ENCODE measurements at places on chromosomes 3 and 15. TPM values are rescaled to one million over a fixed set of nuclear protein-coding genes. Genes with fewer than 3 reads are reported as not detected.

DNA sequence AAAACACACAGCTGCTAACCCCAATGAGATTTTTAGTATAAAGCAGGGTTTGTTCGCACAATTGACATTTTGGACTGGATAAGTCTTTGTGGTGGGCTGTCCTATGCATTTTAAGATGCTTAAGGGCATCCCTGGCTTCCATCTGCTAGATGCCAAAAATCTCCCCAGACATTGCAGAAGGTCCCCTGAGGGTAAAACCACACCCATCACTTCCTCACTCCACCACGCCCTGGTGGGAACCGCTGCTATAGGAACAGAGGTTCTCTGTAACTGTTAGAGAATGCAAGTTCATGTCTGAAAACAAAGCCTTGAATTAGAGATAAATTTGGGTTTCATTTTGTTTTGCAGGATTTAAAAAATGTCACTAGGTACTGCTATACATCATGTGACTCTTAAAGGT is 67.7 kb downstream of the ARHGEF26 start:
- DNase-seq, result no peak

GRCh38 chr15:74438721-74439316 is 5.1 kb upstream of the SEMA7A start:
- DNase-seq, result no peak

- DNase-seq, result no peak
Measured at GRCh38 chr3:167102071-167102470, 278.0 kb downstream of the ZBBX start.

GRCh38 chr3:168952551-168952950 is 711.0 kb downstream of the MECOM start:
- DNase-seq, result no peak

GRCh38 chr3:94070341-94070911 is 7.6 kb downstream of the NSUN3 start:
- no peak for DNase-seq

- no peak for DNase-seq
Measured at GRCh38 chr3:168467115-168467714, 371.5 kb upstream of the GOLIM4 start.

- no peak for DNase-seq
Measured at GRCh38 chr15:84836844-84837243, 19.7 kb downstream of the ALPK3 start.

DNA sequence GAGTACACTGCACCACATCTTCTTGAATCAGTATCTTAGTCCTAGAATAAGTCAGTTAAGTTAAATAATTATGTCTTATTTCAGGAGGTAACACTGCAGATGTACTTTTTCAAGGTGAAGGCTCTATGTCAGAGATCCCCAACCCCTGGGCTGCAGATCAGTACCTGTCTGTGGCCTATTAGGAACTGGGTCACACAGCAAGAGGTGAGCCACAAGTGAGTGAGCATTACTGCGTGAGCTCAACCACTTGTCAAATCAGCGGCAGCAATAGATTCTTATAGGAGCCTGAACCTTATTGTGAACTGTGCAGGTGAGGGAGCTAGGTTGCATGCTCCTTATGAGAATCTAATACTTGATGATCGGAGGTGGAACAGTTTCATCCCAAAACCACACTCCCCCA is 851.9 kb upstream of the ALCAM start:
- DNase-seq, result no peak

- no peak for DNase-seq
Measured at GRCh38 chr15:79099692-79100091, 9.1 kb upstream of the RASGRF1 start.

DNA sequence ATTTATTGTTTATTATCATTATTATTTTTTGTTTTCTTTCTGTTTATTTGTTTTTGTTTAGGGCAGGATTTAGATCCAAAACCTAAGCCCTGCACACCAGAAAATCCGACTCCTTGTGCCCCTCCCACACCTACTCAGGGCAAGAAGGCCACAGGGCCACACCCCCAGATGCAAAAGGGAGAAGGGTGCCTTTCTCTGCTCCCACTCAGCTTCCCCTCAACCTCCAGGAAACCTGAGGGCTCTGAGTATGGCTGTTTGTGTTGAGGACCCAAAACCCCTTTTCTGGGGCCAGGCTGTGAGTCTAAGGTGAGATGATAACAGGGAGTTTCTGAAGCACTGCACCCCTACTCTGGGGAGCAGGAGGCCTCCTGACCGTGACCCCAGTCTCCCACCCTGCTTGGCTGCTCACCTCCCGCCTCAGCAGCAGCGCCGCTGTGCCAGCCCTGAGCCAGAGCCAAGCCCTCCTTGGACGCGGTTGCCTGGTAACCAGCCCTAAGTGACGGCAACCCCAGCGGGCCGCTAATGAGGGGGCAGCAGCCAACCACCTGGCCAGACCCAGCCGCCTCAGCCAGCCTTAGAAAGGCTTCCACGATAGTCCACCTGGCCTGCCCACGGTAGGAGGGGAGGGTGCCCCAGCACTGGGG is 6.4 kb upstream of the C15orf39 start:
- DNase-seq, result no peak

DNA sequence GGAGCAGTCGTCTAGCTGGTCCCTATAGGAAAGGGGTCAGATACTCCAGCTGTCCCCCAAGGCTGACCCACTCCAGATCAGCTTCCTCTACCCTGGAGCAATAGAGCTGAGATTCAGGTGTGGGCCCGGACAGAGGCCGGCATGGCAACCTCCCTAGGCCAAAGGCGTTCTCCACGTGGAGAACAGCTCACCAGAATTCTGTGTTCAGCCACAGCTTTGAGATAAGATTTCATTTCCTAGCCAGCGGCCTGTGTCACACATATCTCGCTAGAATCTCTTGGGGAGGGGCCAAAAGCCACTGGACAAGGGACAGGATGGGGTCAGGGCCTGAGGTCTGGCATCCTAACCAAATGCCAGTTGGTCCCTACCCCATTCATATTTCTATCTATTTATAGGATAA is 20.1 kb downstream of the SRGAP3 start:
- DNase-seq, result no peak

- no peak for DNase-seq
Measured at GRCh38 chr3:30658328-30659052, 52.1 kb downstream of the TGFBR2 start.

GRCh38 chr15:51952805-51953204 is 18.8 kb downstream of the LEO1 start:
- DNase-seq, result no peak

GRCh38 chr3:29171043-29171990 is 109.6 kb upstream of the RBMS3 start:
- DNase-seq, result peak; percentile 6

GRCh38 chr3:38722781-38723568 is 73.5 kb upstream of the SCN5A start:
- DNase-seq, result no peak

DNA sequence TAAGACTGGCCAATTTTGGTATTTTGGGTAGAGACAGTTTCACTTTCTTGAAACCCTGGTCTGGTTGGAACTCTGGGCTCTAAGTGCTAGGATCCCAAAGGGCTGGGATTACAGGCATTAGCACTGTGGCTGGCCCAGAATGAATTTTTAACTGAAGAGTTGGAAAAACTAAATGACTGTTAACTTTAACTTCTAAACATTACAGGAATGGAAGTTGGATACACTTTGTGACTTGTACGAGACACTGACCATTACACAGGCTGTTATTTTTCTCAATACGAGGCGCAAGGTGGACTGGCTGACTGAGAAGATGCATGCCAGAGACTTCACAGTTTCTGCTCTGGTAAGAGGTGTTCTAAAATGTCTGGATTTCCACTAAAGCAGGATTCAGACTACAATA is 3.5 kb downstream of the EIF4A2 start:
- DNase-seq, result no peak

- peak; percentile 37 for DNase-seq
Measured at GRCh38 chr15:91338766-91339165, 238.7 kb downstream of the SV2B start.

GRCh38 chr3:20142517-20142916 is 43.5 kb downstream of the SGO1 start:
- DNase-seq, result no peak

SLC12A1 gene
- polyA plus RNA-seq, result 405 TPM

CP gene
- 0.51 TPM for polyA plus RNA-seq

ANKRD34C gene
- 0.08 TPM for polyA plus RNA-seq

All from left renal cortex interstitium (tissue), 4 donors.